ENCODE measurements at places on chromosomes 2 and 18. TPM values are rescaled to one million over a fixed set of nuclear protein-coding genes. Genes with fewer than 3 reads are reported as not detected.

DNA sequence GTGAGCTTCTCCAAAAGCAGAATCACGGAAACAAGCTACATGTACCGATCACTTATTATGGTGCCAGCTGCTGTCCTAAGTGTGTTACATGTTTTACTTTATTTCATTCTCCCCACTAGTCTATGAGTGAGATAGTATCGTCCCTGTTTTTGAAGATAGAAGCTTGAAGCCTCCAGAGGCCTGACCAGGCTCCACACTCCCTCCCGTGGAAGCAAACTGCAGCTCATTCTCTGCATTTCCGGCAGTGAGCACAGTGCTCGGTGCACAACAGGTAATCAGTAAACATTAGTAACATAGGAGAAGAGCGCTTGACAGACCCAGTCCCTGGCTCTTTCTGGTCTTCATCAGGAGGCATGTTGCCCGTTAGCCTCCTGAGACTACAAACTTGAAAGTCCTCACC lies 72.9 kb downstream of the ZBTB7C start:
- DNase-seq = no peak

- no peak for DNase-seq
Measured at GRCh38 chr2:128799284-128799552, 480.6 kb upstream of the HS6ST1 start.

DNA sequence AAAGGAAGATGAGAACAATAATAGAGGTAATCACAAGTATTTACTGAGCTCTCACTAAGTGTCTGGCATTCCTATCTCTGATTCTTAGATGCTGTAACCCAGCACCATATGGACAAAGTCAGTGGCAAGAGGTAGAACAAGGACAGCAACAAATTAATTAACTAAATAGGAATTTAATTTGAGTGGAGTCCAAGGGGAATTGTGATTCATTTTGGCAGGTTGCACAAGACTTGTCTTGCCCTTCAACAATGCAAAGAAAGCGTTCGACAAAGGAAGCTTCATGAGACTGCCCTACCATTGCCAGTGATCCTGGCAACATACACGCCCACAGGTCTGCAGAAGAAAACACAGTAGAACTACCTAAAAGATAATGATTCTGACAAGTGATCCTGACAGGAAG lies 221.6 kb downstream of the RBM43 start:
- no peak for DNase-seq

- no peak for DNase-seq
Measured at GRCh38 chr2:230348787-230349186, 21.8 kb downstream of the SP140L start.

GRCh38 chr18:37276111-37276890 lies 289.3 kb downstream of the CELF4 start:
- DNase-seq = no peak

DNA sequence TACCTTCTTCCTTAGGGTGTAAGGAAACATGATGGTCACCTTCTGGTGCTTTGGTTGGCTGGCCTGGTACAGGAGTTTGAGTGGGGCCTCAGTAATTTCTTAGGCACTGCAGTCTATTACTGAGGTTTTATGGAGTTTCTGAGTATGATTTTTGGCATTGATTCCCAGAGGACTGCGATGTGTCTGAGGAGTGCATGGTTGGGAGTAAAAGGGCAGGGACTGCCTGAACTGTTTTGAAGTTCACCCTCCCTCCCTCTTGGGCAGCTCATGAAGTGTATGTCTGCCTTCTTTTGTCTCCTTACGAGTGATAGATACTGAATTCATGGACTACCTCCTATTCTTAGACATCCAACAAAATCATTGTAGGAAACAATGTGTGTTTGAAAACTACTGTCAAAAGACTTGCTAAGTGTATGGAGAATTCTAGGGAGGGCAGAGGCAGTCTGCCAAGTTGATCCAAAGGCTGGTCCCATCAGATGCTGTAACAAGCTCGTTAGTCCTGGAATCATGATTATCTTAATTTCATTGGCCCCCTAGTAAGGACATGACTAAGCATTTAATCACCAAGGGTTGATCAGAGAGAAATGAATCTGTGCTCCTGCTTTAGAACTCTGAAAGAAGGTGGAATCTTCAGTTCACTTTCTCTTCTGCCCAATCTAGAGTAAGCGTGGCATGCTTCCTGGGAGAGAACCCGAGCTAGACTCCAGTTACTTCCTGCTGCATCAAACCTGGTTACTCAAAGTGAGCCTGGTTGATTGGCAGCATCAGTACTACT lies 26.5 kb downstream of the LYPD6B start:
- no peak for DNase-seq

DNA sequence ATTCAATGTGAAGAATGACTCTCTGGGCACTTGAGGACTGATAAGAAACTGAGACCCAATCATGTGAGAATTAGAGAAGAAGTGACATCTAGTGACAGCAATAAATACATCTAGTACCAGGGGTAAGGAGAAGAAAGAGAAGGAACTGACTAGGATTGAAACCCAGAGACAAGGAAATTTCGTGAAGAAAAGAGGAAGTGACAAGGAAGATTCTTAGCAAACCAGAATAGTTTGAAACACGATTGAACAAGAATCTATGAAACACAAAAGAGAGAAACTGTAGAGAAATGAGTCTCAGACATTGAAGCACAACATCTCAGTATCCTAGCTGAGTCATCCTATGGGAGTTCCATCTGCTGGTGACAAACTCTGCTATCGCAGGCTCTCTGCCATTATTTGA lies 571.9 kb upstream of the PKDCC start:
- DNase-seq = no peak

The KCTD1 gene
- 2.6 TPM for total RNA-seq

The CD207 gene
- total RNA-seq = not detected

The TUBA3D gene
- total RNA-seq = not detected
